ENCODE measurements at places on chromosomes 2 and 18.

GRCh38 chr2:88125924-88126771 is 1.7 kb downstream of the FABP1 start:
- DNase-seq = no peak

DNA sequence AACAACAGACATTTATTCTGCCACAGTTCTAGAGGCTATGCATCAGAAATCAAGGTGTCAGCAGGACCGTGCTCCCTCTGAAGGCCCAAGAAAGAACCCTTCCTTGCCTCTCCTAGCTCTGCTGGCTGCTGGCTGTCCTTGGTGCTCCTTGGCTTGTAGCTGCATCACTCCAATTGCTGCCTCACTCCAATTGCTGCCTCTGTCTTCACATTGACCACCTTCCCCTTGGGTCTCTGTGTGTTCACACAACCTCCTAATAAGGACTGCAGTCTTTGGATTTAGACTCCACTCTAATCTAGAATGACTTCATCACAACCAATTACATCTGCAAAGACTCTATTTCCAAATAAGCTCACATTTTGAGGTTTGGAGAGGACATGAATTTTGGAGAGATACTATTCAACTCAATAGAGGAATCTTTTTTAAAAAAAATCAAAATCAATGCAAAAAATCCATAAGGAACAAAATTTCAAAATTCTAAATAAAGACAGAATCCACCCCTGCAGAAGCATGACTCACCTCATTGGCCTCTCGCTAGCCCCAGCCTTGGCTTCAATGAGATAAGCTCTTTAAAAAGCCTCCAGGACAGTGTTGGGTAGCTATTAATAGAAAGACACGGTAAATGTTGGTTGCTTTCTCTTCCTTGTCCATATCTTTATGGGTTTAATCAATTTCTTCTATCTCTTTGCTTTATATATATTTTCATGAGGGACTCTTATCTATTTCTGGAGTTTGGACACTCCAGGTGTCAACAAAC is 267.6 kb upstream of the MGAT5 start:
- DNase-seq = no peak

DNA sequence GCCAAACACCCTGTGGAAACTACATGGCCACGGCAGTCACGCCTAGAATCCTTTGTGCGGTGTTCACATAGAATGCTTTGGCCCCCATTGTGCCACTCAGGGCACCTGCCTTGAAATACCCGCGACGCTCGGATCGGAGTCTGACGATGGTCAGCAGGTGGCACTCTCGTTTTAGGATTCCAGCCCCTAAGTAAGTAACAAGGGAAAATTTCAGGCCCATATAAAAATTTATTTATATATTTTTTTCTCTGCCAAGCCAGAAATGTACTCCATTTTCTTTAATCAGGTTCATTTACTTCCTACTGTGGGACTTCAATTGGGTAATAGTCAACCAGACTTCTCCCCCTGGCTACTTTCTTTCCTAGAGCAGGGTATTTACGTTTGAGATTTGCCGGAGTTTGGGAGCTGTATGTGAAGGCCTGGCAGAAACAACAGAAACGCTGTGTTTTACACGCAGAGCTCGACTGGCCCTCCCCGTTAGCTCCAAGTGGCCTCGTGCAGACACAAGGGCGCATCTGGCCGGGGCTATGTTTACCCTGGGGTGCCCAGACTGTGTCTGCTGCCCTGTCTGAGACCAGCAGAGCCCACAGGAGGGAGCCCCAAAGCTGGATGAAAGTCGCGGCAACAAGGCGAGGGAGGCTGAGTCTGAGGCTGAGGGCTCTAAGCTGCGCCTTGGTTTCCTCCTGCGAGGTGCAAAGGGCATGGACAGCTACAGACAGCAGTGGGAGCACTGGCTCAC is 41.6 kb downstream of the LRRC30 start:
- DNase-seq = no peak

- no peak for DNase-seq
Measured at GRCh38 chr18:37524498-37525261, 40.9 kb downstream of the CELF4 start.

GRCh38 chr2:62116983-62117382 is 78.9 kb upstream of the B3GNT2 start:
- no peak for DNase-seq

DNA sequence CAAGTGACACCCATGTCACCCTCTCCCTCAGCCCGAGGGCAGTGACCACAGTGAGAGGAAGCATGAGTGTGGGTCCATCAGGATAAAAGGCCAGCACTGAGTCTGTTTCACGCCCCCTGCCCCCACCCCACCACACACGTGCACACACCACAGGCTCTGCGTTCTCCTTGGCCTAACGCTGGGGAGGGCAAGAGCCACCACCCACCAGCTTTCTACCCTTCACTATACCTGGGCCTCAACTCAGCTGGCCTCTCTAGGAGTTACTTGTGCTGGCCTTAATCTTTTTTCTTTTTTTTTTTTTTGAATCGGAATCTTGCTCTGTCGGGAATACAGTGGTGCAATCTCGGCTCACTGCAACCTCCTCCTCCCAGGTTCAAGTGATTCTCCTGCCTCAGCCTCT is 140.5 kb downstream of the ZFP36L2 start:
- DNase-seq = no peak

GRCh38 chr2:130337735-130338325 is 4.9 kb upstream of the IMP4 start:
- DNase-seq = no peak

GRCh38 chr2:51231071-51231470 is 199.1 kb upstream of the NRXN1 start:
- DNase-seq = no peak

- DNase-seq = no peak
Measured at GRCh38 chr18:10228326-10228725, 226.1 kb upstream of the APCDD1 start.

DNA sequence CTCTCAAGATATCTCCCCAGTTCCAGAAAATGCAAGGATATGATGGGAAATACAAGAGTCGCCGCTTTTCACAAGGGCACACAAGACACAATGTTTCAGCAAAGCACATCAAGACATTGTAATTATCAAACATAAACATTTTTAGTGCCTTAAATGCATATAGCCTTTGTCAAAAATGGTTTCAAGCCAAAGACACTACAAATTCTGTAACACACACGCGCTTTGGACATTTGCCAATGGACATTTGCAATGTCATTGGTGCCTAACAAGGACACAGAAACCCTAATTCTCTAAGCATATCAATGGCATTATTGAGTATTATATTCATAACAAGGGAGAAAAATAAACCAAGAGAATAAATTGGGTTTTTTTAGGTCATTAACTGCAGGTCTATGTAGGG is 16.1 kb downstream of the ADD2 start:
- no peak for DNase-seq

DNA sequence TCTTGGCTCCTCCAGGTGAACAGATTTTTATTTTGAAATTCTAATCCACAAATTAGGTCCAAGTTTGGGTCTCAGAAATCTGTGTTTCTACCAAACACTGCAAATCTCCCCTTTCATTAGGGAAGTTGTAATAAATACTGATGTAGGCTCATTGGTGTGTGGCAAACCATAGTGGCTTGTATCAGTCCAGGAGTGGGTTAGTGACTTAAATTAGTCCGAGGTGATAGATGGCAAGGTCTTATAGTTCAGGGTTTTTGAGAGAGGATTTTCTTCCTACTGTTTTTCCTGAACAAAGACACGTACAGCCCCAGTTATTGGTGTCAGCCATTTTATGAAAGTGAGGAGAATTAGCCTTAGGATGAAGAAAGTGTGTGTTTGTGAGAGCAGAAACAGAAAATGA is 74.6 kb downstream of the RPRM start:
- no peak for DNase-seq

- no peak for DNase-seq
Measured at GRCh38 chr2:32862269-32863055, 84.3 kb upstream of the LTBP1 start.

- DNase-seq = no peak
Measured at GRCh38 chr2:149037851-149038250, 648 bp upstream of the LYPD6B start.

DNA sequence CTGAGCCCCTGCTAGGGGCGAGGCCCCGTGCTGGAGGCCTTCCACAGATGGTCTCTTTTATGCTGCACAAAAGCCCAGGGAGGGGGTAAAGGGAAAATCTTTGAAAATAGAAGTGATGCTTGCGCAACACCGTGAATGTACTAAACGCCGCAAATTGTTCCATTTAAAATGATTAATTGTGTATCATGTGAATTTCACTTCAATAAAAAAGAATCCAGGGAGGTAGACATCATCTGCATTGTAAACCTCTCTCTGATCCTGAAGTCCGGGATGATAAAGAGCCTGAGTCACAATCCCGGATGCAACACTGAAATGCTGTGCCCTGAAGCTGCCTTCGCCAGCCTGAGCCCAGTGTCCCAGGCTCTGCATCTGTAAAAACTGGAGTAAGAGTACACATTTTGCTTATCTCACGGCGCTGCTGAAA is 107.7 kb upstream of the PPP1CB start:
- no peak for DNase-seq

- DNase-seq = no peak
Measured at GRCh38 chr18:13309748-13310670, 91.4 kb downstream of the LDLRAD4 start.

DNA sequence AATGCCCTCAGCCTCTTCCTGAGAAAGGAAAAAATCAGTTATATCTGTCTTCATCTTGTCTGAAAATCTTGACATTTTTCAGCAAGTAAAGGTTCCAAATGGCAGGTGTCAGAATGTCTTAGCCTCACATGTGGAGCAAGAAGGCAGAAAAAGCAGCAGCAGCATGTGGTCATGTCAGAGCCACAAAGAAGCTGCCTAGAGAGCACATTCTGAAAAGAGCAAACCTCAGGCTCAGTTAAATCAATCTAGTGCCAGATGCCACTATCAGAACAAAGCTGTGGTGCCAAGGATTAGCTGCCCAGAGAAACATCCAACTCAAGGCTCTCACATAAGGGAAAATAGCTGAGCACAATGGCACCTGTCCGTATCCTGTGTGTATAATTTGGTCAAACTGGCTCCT is 105.9 kb downstream of the SRBD1 start:
- no peak for DNase-seq

- DNase-seq = no peak
Measured at GRCh38 chr2:223647258-223647952, 45.2 kb upstream of the SCG2 start.

GRCh38 chr2:30707304-30707903 is 99.8 kb downstream of the CAPN13 start:
- DNase-seq = no peak

DNA sequence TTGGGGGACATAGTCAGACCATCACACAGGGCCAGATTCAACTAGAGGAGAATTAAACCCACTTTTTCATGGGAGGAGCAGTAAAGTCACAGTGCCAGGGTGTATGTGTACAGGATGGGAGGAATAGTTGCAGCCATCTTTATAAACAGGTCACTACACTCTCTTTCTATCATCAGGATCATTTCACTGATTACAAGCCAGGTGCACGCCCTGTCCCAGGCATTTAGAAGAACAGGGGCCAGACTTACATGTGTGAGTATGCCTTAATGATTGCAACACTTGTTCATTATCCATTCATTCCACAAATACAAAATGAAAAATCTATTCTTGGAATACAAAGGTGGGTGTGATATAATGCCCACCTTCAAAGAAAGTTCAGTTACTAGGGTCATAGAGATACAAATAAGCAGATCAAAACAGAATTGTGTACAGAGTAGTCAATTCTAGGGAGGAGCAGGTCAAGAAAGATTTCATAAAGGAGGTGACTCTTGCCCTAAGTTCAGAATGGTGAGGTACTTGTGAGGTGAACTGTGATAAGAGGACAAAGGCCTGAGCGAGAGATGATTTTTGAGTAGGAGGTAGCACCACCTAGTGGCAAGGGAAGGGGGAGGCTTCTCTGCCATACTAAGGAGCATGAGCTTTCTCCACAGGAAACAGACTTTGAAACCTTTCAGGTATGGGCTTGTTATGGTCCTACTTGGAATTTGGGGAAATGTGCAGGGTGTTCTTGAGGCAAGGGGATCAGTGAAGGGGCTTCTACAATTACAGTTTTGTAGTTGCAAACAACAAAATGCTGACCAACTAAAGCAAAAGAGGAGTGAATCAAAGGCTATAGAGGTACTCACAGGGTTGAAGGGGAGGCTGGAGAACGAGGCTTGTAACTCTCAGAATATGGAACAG is 156.3 kb downstream of the SUCLG1 start:
- DNase-seq = no peak

DNA sequence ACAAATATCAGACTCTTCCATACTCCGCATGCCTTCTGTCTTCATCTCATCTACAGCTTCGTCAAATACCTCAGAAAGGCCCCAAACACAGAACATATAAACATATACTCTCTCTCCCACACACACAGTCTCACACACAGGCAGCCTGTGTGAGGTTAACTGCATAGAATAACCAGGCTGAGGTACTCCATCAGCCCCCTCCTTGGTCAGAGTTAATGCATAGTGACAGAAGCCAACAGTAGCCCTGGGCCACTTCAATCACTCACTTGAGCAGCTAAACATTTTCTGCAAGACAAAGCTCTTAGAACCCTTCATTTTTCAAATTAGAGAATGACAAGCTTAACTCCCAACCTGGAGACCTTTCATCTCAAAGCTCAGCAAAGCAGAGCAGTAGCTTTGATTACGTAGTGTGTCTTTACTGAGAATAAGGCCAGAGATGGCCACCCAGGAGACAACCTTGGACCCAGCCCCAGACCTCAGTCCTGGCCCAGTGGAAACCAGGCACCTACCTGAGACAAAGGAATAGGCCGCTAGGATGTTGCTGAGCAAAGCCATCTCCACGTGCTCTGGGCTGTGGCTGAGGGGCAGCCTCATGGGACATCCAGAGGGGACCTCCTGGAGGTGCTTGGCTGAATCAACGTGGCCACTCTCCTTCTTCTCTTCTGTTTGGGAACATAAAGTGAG is 43.0 kb downstream of the EVA1A start:
- no peak for DNase-seq

GRCh38 chr2:198008230-198008629 is 203.8 kb downstream of the PLCL1 start:
- no peak for DNase-seq

DNA sequence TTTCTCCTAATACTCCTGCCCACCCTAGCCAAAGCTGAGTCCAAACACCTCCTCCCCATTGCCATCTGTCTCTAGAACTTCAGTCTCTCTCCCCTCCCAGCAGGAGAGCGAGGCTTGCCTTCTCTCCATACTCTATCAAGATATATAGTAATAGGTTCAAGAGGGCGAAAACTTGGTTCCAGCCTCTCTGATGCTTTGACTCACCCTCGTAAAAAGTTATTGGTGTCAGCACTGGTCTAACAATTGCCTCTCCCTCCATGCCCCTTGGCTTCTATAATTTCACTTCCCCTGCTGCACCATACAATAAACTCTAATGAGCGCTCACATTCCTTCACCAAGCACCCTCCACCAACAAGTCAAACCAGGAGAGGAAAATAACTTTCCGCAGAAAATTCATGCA is 797.3 kb downstream of the BCL11A start:
- DNase-seq = no peak

DNA sequence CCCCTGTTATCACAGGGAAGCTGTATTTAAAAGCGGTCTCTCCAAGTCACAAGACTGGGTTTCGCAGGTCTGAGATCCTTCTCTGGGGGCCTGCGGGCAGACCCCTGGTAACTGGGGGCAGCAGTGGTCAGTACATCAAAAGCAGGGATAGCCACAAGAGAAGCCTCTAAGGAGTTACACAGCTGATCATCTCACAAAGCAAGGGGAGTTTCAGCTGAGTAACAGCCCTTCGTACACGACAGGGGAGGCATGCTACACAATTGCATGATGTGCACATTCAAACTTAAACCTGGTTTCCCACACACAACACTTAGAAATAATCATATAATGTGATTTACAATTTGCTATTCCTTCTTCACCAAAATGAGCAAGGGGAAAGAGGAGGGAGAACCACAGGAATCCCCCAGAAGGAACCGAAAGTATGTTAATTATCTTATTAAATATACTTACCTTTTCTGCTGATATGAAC is 87.5 kb downstream of the TMEM131 start:
- DNase-seq = no peak

GRCh38 chr18:38459131-38459994 is 893.8 kb upstream of the CELF4 start:
- DNase-seq = no peak
